Activated naive CD8-positive, alpha-beta T cell treated with anti-CD3 and anti-CD28 coated beads, Interleukin-2, amount 10 ng/mL, durations not matched to agents 7 days and 5 days (primary cell): ENCODE measurements at places on chromosomes 12 and 14. TPM values are rescaled to one million over a fixed set of nuclear protein-coding genes. Genes with fewer than 3 reads are reported as not detected.

KRT71 gene
- total RNA-seq: not detected

HCAR1 gene
- total RNA-seq: 0.08 TPM

CDCA3 gene
- 85.2 TPM for total RNA-seq

DDX54 gene
- total RNA-seq: 70.1 TPM

TMPRSS12 gene
- total RNA-seq: not detected

AMIGO2 gene
- total RNA-seq: 20.2 TPM

RCOR1 gene
- 24.3 TPM for total RNA-seq

CLEC9A gene
- total RNA-seq: not detected
